ENCODE measurements at places on chromosomes 2 and 18.
A peak's percentile ranks its signal among the peaks of the same experiment; 100 is the strongest.

DNA sequence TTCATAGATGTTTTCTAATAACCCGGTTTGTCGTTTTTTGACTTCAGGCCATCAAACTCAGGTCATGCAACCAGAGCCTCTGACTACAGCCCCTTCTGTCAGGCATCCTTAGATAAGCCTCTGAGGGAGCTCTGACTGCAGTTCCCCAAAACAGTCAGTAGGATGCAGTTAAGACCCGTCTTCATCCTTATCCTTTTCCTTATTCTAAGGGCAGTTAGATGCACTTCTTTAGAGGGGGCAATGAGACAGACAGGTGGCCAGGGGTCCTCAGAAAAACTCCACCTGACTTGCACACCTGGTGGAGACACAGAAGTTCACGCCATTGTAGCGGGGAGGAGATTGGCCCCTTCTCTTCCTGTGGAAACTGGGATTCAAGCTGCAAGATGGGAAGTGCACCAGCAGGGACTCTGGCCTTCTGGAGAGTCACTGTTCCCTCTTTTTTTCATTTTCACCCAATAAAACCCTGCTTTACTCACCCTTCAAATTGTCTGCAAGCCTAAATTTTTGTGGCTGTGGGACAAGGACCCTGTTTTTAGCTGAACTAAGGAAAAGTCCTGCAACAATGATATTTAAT lies 104.8 kb upstream of the TFPI start:
- peak; percentile 57 for DNase-seq

- DNase-seq = peak; percentile 53
These were observed 46.0 kb downstream of the TMEFF2 start for GRCh38 chr2:192148620-192149321.

- DNase-seq = peak; percentile 7
These were observed 292.0 kb downstream of the ASXL3 start for GRCh38 chr18:33870059-33870458.

DNA sequence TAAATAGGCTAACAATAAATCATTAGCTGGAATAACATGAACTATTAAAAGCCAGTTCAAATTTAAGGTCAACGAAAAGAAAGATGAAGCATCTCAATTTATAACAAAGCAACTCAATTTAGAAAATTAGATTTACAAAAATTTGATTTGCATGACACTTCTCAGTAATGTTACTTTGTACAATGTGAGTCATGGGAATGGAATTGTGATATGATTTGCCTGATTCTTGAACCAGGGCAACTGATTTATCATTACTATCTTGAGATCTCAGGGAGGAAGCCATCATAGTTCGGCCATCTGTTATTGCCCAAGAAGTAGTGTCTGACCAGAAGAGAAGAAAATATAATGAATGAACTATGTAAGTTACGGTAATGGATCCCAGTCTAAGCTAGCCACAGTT lies 193.1 kb downstream of the RIT2 start:
- no peak for DNase-seq

DNA sequence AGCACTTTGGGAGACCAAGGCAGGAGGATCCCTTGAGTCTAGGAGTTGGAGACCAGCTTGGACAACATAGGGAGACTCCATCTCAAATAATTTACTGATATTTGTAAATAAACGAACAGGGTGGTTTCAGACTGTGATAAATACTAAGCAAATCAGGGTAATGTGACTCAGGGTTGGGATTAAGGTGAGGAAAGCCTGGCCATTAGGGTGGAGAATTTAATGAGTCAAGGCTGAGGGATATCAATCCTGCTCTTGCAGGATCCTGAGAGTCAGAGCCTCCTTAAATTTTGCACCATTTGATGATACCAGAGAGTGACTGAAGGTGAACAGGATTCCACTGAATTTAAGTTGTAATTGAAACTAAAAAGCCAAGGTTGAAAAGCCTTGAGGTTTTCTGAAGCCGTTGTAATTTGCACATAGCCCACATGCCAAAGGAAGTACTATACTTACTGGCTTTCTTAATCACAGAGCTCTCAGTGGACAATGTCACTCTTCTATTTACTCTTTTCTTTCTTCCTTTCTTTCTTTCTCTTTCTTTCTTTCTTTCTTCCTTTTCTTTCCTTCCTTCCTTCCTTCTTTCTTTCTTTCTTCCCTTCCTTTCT lies 28.6 kb upstream of the AP1S3 start:
- no peak for DNase-seq

All from SJCRH30 (cell line).